ENCODE measurements at places on chromosomes 2 and 18.

DNA sequence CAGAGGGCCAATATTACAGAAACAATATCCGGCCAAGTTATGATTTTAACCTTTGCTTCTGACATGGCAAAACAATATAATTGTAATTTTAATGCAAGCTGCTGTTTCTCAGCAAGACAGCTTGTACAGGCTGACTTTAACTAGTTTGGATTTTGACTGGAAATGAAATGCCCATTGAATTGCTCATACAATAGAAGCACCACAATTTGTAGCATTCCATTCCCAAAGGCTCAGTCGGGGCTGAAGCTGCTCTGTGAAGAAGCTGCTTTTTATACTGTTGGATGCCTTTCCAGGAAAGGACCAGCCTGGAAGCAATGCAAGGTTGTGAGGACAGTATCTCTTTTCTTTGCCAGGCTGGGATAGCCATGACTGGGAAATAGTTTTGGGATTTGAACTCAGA is 677.0 kb upstream of the FANCL start:
- DNase-seq: no peak

GRCh38 chr18:3236470-3236869 is 11.1 kb upstream of the MYL12A start:
- DNase-seq: no peak

DNA sequence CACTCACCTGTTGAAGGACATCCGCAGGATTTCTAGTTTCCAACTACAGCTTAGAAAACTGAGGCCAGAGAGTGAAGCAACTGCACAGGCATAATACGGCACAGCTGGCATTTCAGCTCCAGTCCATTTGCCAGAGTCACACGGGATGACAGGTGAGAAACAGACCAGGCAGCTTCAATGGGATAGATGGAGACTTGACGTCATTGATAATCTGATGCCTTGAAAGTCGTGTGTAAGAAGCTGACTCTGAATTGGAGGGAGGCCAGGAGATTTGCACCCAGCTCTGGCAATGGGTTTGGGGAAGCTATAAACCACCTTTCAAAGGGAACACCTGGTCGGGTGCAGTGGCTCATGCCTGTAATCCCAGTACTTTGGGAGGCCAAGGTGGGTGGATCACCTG is 12.4 kb upstream of the DNMT3A start:
- DNase-seq: no peak

DNA sequence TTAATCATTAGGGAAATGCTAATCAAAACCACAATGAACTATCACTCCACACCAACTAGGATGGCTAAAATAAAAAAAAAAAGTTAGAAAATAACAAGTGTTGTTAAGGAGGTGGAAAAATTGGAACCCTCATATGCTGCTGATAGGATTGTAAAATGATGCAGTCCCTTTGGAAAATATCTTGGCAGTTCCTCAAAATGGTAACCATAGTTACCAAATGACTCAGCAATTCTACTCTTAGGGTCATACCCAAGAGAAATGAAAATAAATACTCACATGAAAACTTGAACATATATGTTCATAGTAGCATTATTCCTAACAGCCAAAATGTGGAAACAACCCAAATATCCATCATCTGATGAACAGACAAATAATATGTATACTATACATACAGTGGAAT is 15.7 kb upstream of the ACVR2A start:
- DNase-seq: no peak

DNA sequence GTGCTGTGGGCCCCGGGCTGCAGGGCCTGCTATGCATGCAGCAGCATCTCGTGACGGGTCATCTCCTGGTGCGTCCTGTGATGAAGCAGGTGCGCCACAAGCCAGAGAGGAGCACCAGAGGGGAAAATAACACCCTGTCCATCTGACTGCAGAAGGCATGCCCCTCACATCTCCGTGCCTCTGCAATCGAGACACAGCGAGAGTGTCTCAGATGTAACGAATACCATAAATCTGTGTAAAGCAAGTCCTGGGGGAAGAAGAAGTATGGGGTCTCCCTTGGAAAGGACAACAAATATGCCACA is 137.5 kb downstream of the PTGR3 start:
- no peak for DNase-seq

GRCh38 chr2:106011380-106011779 is 182.7 kb downstream of the UXS1 start:
- DNase-seq: no peak

- no peak for DNase-seq
These were observed 15.3 kb upstream of the ALLC start for GRCh38 chr2:3642521-3643215.

- no peak for DNase-seq
These were observed 173.9 kb upstream of the RAB12 start for GRCh38 chr18:8435376-8435775.

DNA sequence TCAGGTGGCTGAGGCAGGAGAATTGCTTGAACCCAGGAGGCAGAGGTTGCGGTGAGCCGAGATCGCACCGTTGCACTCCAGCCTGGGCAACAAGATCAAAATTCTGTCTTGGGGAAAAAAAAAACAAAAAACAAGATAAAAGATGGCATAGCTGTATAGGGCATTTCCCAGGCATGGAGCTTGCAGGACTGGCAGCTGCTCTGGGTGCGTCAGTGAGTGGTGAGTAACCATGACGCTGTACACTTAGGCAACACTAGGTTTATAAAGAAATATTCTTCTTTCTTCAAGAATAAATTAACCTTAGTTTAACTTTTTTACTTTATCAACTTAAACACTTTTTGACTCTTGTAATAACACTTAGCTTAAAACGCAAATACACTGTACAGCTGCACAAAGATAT is 15.4 kb downstream of the TGOLN2 start:
- DNase-seq: no peak

GRCh38 chr18:8601277-8602032 is 7.8 kb upstream of the RAB12 start:
- no peak for DNase-seq

DNA sequence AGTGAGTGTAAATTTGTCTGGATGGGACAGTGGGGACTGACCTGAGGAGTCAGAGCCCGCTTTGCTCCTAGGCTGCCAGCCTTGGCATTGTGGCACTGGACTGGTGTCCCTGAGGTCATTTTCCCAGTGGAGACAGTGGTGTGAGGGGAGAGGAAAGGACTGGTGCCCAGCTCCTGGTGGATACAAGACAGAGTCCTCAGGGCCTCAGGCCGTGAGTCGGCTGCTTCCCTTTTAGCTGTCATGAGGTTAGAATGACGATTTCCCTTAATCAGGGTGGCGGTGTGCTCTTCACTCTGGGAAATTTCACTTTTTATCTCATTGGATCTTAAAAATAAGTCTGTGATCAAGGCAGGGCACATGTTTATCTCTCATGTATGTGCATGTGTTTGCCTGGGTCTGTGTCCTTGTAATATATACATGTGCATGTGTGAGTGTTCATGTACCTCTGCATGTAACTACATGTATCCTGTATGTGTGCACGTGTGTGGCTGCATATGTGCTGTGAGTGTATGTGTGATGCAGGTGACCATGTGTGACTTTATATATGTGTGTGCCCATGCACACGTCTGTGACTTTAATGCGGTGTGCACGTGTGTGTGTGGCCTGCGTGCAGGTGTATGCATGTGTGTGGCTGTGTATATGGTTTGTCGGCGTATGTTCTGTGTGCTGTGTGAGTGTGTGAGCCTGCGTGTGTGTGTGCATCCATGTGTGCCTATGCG is 55.7 kb downstream of the GLI2 start:
- DNase-seq: no peak

GRCh38 chr2:180542511-180542910 is 437.9 kb upstream of the UBE2E3 start:
- no peak for DNase-seq

GRCh38 chr18:50080316-50080715 is 114.6 kb downstream of the MYO5B start:
- no peak for DNase-seq

DNA sequence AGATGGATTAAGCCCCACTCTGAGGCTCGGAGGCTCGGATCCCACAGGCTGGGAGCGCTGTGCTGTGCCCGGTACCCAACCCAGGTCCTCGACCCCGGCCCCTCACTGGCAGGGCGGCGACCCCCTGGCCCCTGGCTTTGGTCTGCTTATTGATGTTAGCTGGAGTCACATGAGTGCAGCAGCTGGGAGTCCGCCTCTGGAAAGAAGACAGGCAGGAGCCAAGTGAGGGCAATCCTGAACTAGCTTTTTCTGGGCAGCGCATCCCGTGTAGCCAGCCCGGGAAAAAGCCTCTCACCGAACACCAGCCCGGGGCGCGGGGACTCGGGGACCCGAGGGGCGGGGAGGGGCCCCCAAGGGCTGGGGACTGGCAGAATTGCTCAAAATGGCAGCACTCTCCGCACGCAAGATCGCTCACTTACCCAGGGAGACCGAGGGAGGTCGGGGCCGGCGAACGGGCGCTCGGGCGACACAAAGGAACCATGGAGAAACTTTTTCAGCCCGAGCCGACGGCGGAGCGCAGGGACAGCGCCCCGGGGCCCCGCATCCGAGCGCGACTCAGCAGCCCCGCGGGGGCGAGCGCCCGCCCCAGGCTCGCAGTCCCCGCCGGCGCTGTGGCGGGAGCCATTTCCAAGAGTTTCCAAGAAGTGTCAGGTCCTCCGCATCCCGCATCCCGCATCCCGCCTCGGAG is 567 bp downstream of the TMEM200C start:
- DNase-seq: no peak

- DNase-seq: no peak
These were observed 4.9 kb downstream of the RALB start for GRCh38 chr2:120257522-120257921.

DNA sequence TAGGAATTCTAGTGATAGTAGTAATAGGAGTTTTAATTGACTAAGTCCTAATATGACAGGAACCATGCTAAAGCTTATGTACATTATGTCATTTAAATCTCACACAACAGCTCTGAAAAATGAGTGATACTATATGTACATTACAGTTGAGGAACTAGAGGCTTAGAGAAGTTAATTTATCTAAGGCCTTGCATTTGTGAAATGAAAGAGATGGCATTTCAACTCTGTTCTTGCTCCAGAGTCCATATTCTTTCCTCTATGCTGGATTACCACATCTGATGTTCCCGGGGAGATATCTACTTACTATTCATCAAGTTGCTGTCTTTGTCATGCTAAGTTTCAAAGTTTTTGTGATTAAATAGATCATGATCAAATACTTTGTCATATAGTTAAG is 5.7 kb downstream of the AGPS start:
- no peak for DNase-seq
